Stimulated activated CD4-positive, alpha-beta T cell treated with anti-CD3 and anti-CD28 coated beads, Interleukin-15, amount 100 ng/mL, for 1 hour (primary cell): ENCODE measurements at places on chromosomes 2 and 18.
A peak's percentile ranks its signal among the peaks of the same experiment; 100 is the strongest.

DNA sequence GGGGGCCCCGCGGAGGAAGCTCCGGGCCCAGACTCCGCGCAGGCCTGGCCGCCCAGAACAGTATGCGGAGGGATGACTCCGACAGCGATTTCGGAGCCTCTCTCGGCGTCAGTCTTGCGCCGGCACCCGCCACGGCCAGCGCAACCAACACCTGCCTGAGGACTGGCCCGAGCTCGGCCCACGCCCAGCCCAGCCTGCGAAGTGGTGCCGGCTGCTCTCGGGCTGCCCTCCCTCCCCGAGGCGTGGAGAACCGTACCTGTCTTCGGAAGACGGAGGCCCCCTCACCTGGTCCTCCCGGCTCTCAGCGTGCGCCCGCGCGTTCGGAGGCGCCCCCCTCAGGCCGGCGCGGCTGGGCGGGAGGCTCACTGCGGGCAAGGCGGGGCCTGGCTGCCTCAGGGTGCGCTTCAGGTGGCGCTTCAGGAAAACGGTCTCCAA, at the start of gene M1AP:
M1AP (minus strand) TSS at position 322 of the 435 bp plus-strand sequence. CDS start 8,055 bp downstream, outside the sequence.
- no peak for DNase-seq

- DNase-seq = no peak
Observed at GRCh38 chr2:111135237-111135909, 14.7 kb downstream of the BCL2L11 start.

- DNase-seq = peak; percentile 17
Observed at GRCh38 chr2:241540771-241541561, 17.6 kb upstream of the BOK start.

- DNase-seq = no peak
Observed at GRCh38 chr2:236671896-236672562, 102.4 kb downstream of the ACKR3 start.

GRCh38 chr2:20145497-20146193, 79.3 kb downstream of the SDC1 start:
- no peak for DNase-seq

- DNase-seq = no peak
Observed at GRCh38 chr2:180983468-180984242, 3.2 kb downstream of the UBE2E3 start.

- DNase-seq = no peak
Observed at GRCh38 chr2:220279372-220279771, 651.9 kb downstream of the SLC4A3 start.

- no peak for DNase-seq
Observed at GRCh38 chr2:177245010-177245422, 19.5 kb downstream of the NFE2L2 start.

GRCh38 chr2:17461087-17461475, 57.2 kb downstream of the RAD51AP2 start:
- no peak for DNase-seq
